ENCODE measurements at places on chromosomes 6 and 20.

DNA sequence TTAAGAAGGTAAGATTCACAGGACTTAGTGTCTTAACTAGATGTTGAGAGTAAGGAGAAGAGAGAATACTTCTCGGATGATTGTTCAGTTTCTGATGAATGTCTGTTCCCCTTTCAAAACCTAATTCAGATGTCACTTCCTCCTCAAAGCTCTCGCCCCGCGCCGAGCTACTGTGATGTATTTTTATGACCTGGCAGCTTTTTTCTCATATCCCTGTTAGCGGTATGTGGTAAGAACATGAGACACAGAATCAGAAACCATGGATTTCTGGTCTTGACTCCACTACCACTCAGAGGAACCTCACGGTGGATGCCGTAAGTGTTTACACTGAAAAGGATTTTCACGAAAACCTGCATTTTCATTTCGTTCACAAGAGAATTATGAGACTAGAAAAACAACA lies 48.4 kb downstream of the CEP43 start:
- no peak for DNase-seq

DNA sequence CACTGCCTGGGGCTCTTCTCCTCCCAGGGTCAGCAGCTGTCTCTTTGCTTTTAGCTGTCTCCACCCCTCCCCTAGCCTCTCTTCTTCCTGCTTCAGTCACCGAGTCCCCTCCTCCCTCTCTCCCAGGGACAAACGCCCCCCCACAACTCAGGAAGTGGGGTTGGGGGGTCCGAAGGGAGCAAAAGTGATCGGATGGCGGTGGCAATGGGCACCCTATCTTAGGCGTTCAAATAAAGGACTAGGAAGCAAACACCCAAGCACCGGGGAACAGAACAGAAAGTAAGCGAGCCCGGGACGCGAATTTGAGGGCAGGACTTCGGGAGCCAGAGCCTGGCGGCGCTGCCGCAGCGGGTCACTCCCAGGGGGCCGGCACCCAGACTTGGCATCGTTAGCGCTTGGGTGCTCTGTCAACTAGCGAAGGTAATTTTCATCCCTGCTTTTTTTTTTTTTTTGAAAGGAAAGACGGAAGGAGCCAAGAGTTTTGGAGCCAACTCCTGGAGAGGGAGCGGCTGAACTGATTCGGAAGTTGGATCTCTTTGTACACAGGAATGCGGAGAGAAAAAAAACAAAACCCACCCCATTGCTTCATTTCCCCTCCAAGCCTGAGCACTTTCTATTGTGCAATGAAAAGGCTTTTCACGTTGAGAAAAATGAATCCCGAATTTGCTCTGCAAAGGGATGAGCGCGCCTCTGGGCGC lies 815 bp upstream of the ITPR3 start:
- DNase-seq: no peak

DNA sequence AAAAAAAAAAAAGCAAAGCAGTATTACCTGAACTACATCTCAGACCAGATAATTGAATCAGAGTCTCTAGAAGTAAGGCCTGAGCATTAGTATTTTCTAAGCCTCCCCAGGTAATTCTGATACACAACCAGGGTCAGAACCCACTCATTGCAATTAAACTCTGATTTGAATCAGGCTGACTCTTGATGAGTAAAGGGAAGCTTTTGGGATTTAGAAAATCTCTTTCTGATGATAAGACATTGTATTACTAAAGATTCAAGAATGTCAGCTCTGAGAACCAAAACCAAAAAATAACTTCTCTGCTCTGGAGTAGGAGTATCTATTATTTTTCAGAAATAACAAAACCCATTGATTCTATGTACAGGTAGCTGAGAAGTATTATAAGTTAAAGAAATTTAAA lies 100.1 kb upstream of the COL21A1 start:
- DNase-seq: no peak

GRCh38 chr6:38713812-38714211 lies 1.3 kb upstream of the DNAH8 start:
- DNase-seq: no peak
